Left colon (tissue), 2 donors: ENCODE measurements at places on chromosomes 16 and 17. TPM values are rescaled to one million over a fixed set of nuclear protein-coding genes. Genes with fewer than 3 reads are reported as not detected.

DNA sequence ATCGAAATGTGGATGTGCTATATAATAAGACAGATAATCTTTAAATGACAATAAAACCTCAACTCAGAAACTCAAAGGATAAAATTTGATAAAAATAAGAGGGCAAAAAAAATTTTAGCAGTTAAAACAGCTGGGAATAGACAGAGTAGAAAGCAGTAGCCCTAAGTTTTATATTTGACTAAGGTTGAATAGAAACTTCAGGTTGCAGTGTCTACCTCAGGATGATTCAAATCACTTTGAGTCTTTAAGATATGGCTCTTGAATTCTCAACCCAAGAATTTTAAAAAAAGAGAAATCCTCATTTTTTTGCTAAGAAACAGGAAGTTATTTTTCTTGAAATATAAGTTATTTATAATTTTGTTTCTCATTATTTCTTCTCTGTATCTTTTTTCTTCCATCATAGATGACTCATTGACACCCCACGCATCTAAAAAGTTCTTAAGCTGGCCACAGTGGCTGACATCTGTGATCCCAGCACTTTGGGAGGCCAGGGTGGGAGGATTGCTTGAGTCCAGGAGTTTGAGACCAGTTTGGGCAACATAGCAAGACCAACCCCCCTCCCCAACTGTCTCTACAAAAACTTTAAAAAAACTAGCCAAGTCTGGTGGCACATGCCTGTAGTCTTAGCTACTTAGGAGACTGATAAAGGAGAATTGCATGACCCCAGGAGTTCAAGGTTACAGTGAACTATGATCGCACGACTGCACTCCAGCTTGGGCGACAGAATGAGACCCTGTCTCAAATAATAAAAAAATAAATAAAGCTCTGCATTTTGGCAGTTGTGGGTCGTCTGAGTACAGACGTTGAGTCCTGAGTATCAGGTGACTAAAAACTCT, 23.9 kb downstream of the NFAT5 start:
- no peak for DNase-seq

Gene PRR35
- total RNA-seq, result not detected

- peak; percentile 30 for DNase-seq
Observed at GRCh38 chr17:13597723-13598347, 3.9 kb downstream of the HS3ST3A1 start.

Gene CACNA1G
- total RNA-seq, result 0.03 TPM
